ENCODE measurements at places on chromosomes 1 and 21.

DNA sequence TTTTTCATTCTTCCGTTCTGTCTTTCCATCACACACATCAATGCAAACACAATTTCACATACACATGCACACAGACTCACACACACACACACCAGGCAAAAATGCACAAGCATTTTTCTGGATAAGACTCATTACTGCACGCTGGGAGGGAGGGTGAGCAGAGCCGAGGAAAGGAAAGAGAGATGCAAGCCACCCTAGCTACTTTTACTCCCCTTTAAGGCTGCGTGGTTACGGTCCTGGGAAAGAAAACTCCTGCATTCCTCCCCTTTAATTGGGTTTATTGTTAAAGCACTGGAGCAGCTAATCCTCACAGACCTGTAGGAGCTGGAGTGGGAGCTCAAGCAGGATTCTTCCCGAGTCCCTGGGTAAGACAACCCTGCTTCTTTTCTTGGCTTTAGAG is at the start of gene CAMK1G:
Gene CAMK1G (plus strand): TSS at position 307 of the 400 bp plus-strand sequence. CDS start 11,270 bp downstream, outside the sequence.
- DNase-seq, result no peak

DNA sequence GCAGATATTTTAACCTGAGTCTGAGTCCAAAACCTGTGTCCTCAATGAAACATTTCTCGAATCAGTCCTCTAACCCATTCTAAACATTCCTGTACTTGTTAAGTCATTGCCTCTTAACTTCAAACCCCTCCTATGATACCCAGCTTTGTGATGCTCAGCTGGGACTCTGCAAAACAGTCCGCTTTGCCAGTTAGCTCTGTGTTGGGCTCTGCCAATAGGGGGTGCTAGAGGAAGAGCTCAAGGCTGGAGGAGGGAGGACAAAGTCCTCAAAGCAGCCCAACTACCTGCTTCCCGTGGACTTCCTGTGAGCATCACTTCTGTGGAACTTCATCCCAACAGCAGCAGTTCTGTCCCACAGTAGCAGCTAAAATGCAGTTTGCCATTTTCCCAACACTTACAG is 38.1 kb upstream of the SYT14 start:
- no peak for DNase-seq

DNA sequence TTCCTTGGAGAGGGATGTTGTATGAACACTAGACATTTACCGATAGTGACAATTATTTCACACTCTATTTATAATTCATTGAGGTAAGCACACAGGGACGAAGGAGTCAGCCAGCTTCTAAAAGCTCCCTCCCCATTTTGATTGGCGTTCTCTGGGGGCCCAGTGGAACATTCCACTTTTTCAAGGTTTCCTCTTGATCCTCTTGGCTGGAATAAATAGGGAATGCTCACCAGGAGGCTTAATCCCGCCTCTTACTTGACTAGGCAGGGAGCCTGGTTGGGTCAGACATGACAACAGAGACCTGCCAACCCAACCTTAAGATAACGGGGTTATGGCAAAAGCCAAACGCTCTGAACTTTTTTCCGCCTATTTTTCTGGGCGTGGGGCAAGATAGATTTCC is 974 bp downstream of the ACTN2 start:
- DNase-seq, result no peak

DNA sequence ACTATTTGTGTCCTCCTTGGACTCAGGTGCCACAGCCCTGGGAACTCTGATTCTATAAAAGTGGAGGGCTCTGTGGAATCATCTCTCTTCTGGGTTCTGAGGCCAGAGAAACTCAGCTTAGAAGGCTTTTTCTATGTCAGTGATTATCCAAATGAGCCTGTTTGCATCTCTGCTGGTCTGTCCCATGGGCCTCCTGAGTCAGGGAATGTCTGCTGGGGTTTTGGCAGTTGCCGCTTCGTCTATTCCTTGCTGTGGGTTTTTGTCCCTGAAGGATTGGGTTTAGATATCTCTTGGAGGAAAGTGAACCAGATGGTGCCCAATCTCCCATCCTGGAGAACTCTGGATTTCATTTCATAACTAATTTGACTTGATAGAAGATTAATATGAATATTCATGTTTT is 297.6 kb downstream of the HHAT start:
- no peak for DNase-seq

DNA sequence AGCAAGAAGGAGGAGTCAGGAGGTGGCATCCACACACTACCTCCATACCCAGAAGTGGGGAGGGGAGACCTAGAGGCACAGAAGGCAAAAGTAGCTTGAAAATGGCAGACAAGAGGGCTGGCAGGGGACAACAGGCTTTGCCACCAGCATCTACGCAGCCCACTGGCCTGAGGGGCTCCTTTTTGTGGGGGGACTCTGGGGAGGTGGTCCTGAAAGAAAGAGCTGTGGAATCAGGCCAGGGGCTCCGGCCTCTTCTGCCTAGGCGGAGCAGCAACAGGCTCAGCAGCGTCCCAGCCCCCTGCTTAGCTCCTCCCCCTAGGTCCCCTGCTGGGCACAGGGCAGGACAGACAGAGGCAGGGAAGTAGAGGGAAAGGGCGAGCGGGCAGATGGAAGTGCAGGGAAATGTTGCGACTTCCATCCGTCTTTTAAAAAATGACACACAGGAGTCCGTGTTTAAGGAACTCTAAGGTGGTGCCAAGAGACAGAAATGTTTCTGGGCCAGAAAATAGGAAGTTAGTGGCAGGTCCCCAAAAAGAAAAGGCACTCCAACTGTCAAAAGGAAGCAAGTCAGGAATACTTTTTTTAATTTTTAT is 10.0 kb upstream of the LEFTY2 start:
- no peak for DNase-seq

DNA sequence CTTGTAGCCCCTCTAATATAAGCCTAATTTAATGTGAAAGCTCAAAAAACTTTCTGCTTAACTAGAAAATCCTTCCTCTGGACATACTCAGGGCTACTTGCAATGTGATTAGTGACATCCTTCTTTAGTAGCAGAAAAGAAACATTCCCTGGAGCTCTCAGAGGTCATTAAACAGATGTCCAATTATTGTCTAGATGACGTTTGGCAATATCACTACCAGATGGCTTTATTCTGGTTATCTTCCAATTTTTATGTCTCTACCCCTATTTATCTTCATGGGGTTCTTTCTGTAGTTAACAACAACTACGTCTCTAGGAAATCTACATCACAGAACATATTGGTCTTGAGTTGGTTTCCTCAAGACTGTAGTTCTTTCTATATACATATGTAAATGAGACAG is 44.2 kb downstream of the CTH start:
- DNase-seq, result no peak

GRCh38 chr1:226749467-226749866 is 10.4 kb upstream of the ITPKB start:
- DNase-seq, result no peak

- no peak for DNase-seq
Measured at GRCh38 chr21:43611598-43612369, 47.5 kb downstream of the HSF2BP start.

DNA sequence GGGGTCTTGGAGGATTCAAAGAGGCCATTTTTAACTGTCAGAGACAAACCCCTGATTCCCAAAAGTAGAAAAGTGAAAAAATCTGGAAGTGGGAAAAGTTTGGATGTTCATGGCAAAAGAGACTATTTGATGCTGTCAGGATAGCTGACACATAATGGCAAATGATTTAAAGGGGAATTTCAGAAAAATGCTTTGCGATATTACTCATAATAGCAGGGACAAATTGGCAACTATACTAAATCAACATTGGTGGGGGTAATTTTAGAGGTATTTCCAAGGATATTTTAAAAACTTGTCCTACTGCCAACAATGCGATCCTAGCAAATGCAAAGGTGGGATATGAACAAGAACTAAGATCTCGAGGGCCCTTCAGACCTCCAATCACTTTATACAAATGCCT is 5.3 kb upstream of the GSTM4 start:
- no peak for DNase-seq

GRCh38 chr1:31412732-31413404 is at the start of gene SERINC2:
SERINC2 (plus strand) TSS chr1:31413213; CDS start chr1:31413266, 53 bp downstream.
- no peak for DNase-seq

GRCh38 chr1:106924360-106924759 is 132.1 kb upstream of the PRMT6 start:
- DNase-seq, result no peak
